ENCODE measurements at places on chromosomes 2 and 18. TPM values are rescaled to one million over a fixed set of nuclear protein-coding genes. Genes with fewer than 3 reads are reported as not detected.

The SLC4A3 gene
- 1.3 TPM for total RNA-seq

The MYOM1 gene
- 0.26 TPM for total RNA-seq

The IL36A gene
- not detected for total RNA-seq

The HOXD12 gene
- total RNA-seq = not detected

The CNRIP1 gene
- 39.8 TPM for total RNA-seq

The CYTIP gene
- total RNA-seq = not detected

The SATB2 gene
- 13.9 TPM for total RNA-seq

The FAM124B gene
- total RNA-seq = not detected

The ALLC gene
- not detected for total RNA-seq

The MRPS9 gene
- 21.3 TPM for total RNA-seq

DNA sequence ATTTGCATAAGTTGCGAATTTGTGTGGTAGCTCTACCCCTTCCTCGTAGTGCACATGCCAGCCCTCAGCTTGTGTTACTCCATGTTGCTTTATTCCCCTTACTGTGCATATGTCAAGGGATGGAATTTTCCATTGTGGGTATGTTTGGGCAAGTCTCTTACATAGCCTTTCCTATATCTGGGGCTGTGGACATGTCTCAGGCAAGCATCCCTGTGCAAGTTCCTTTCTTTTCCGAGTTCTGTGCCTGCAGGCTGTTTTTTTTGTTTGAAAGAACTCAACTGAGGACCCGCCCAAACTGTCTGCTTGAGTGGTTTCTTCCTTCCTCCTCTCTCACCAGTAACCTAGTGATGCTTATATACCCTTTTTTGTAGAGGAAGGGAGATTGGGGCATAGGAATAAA lies 1739.1 kb upstream of the PIK3C3 start:
- no peaks in the 10 kb centered on the region for H3K36me3 ChIP-seq
- H3K4me3 ChIP-seq = no peak overlapping the region
- no peaks in the 10 kb centered on the region for H3K4me1 ChIP-seq
- no peak for DNase-seq
- no peak overlapping the region for H3K27ac ChIP-seq

GRCh38 chr2:46796843-46797625 lies 118.6 kb downstream of the MCFD2 start:
- no peak overlapping the region for H3K27ac ChIP-seq
- H3K4me3 ChIP-seq = no peak overlapping the region

- no peak overlapping the region for H3K27ac ChIP-seq
- H3K36me3 ChIP-seq = no peaks in the 10 kb centered on the region
- peak; percentile 69 for DNase-seq
- no peaks in the 10 kb centered on the region for H3K27me3 ChIP-seq
Observed at GRCh38 chr2:213119061-213119809, 32.2 kb downstream of the IKZF2 start.

DNA sequence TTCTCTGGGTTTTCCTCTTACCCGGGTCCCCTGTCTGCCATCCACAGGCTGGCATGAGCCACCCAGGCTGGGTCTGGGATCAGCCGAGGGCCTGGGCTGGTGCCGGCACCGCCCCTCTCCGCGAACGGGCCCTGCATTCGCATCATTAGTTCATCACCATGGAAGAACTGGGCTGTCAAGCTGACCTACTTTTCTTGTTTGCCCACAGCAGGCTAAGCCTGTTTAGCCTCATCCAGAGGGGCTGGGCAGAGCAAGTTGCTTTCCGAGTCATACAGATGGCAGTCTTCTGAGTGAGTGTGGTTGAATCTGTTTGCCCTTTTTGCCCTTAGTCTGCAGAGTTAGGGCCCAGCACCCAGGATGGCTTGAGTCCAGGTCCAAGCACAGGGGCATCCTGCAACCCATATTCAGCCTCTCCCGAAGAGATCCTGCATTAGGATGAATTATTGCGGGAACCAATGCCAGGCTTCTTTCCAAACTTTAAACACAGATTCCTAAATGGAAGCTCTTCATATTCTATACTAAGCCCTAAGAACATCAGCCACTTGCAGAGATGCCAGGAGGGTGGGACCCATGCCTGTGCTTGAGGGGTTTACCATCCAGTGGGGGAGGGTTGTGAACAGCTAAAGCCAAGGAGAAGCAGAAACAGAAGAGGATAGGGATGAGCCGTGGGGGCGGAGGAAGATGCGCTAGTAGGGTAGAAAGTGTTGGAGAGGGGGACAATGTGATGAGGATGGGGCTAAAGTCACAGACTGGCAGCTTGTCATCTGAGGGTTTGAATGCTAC lies 68.0 kb downstream of the NPAS2 start:
- peaks cover 7% of the 10 kb centered on the region for H3K4me1 ChIP-seq
- H3K4me3 ChIP-seq = no peak overlapping the region
- H3K27me3 ChIP-seq = no peaks in the 10 kb centered on the region
- H3K36me3 ChIP-seq = no peaks in the 10 kb centered on the region
- peak; percentile 63 for DNase-seq
- H3K27ac ChIP-seq = no peak overlapping the region

DNA sequence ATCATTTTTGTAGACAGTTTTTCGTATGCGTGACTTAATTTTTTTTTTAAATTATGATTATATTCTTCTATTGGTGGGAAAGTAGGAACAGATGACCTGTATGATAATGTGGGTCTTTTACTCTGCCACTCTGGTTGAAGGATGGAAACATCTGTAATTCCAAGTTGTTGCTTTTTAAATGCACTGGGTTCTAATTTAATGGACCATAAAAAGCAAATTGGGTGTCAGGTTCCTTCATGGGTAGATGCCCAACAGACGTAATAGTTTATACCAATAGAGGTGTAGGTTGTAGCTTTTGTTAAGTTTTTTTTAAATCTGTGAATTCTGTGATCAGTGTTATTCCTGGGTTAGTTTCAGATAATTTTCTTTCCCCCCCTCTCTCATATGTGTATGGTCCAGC lies 117.6 kb downstream of the MAP4K4 start:
- peaks cover 16% of the 10 kb centered on the region for H3K4me1 ChIP-seq
- H3K36me3 ChIP-seq = no peaks in the 10 kb centered on the region
- H3K27ac ChIP-seq = no peak overlapping the region
- no peak for DNase-seq
- no peak overlapping the region for H3K4me3 ChIP-seq
- no peaks in the 10 kb centered on the region for H3K27me3 ChIP-seq

DNA sequence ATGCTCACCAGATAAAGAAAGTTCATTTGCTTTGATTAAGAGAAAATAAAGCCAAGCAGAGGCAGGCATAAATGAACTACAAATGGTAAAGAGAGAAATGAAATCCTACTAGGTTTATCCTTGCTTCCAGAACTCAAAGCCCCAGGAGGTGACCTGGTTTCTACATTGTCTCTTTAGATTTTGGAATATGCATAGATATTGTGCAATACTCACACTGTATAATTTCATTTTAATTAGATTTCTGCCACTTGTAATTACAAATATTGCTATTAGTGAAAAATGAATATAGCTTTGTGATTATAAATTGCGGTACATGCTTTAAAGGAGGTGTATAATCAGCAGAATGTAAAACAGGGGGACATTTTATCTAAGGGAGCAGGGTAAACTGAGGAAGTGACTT lies 76.9 kb upstream of the NRXN1 start:
- no peaks in the 10 kb centered on the region for H3K27me3 ChIP-seq
- H3K27ac ChIP-seq = no peak overlapping the region
- no peaks in the 10 kb centered on the region for H3K4me1 ChIP-seq
- H3K4me3 ChIP-seq = no peak overlapping the region
- H3K36me3 ChIP-seq = no peaks in the 10 kb centered on the region

- peak overlapping the region; percentile 78 for H3K4me3 ChIP-seq
- H3K27ac ChIP-seq = no peak overlapping the region
- DNase-seq = peak; percentile 54
- no peaks in the 10 kb centered on the region for H3K36me3 ChIP-seq
Observed at GRCh38 chr2:221570321-221570935, 1.7 kb downstream of the EPHA4 start.

DNA sequence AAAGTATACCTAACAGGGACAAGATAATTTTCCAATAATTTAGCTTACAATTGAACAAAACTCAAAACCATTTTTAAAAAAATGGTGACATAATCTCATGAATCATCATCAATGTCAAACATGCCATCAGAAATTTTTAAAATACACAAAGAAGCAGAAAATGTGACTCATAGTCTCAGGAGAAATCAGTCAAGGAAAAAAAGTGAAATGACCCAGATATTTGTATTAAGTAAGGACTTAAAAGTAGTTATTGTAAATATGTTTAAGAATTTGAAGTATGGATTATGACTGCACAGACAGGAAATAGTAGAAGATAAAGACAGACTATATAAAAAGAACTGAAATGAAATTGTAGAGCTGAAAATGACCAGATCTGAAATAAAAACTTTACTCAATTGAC lies 473.9 kb upstream of the SYT4 start:
- DNase-seq = peak; percentile 20
- H3K27me3 ChIP-seq = no peaks in the 10 kb centered on the region
- H3K36me3 ChIP-seq = no peaks in the 10 kb centered on the region
- H3K4me3 ChIP-seq = no peak overlapping the region

- H3K4me3 ChIP-seq = no peak overlapping the region
- peak; percentile 88 for DNase-seq
- H3K27me3 ChIP-seq = no peaks in the 10 kb centered on the region
- peaks cover 4% of the 10 kb centered on the region for H3K4me1 ChIP-seq
Observed at GRCh38 chr2:168118733-168119514, 128.5 kb downstream of the STK39 start.

DNA sequence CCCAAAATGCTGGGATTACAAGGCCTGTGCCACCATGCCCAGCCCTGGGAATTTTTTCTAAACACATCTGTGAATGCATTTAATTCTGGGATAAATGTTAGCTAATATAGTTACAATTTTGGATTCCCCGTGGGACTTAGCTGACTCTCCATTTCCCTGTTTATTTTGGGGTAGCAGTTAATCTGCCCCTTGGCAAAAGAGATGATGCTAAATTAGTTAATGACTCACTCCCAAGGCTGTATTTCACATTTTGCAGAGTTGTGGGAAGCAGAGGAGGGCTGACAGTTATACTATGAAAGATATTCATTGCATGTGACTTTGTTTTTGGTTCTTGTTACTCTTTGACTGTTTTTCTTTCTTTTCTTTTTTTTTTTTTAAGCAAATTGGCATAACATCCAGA lies 3.2 kb downstream of the MTHFD2 start:
- H3K4me1 ChIP-seq = peaks cover 15% of the 10 kb centered on the region
- no peak overlapping the region for H3K27ac ChIP-seq
- peak overlapping the region; percentile 8 for H3K4me3 ChIP-seq
- H3K36me3 ChIP-seq = no peaks in the 10 kb centered on the region
- peak; percentile 87 for DNase-seq
